ENCODE measurements at places on chromosomes 12 and 14. TPM values are rescaled to one million over a fixed set of nuclear protein-coding genes. Genes with fewer than 3 reads are reported as not detected.

KRT79 gene
- total RNA-seq: not detected

OR4Q3 gene
- not detected for total RNA-seq

SLC2A14 gene
- 8.0 TPM for total RNA-seq

ARMH4 gene
- total RNA-seq: 0.29 TPM

PNN gene
- total RNA-seq: 88.8 TPM

PZP gene
- total RNA-seq: not detected

DICER1 gene
- 40.9 TPM for total RNA-seq

DNA sequence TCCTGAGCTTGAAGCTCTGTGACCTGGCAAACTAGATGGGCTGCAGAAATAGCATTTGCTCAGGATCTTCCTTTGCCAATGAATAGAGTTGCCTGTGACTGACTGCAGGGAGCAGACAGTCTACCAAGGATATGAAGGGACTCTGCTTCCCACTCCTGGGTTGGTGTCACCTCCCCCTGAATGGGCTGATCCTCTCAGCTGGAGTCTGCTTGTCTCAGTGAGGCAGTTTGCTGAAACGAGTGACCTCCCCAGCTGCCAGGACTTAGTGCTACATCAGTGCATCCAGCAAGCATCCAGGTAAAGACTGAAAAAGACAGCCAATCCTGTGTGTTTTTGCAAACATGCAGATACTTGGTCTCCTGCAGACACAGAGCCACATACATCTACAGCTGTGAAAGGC is 28.5 kb downstream of the PAH start:
- no peaks in the 10 kb centered on the region for H3K27me3 ChIP-seq
- H3K36me3 ChIP-seq: no peaks in the 10 kb centered on the region

GRCh38 chr12:113758165-113758924 is 207.8 kb downstream of the RBM19 start:
- H3K4me3 ChIP-seq: no peak overlapping the region
- DNase-seq: no peak
- no peak overlapping the region for H3K27ac ChIP-seq

GRCh38 chr12:2924019-2924418 is 33.3 kb downstream of the TULP3 start:
- DNase-seq: no peak
- H3K27ac ChIP-seq: no peak overlapping the region
- peaks cover 11% of the 10 kb centered on the region for H3K4me1 ChIP-seq
- H3K36me3 ChIP-seq: peaks cover 9% of the 10 kb centered on the region
- H3K4me3 ChIP-seq: no peak overlapping the region
- no peaks in the 10 kb centered on the region for H3K27me3 ChIP-seq

DNA sequence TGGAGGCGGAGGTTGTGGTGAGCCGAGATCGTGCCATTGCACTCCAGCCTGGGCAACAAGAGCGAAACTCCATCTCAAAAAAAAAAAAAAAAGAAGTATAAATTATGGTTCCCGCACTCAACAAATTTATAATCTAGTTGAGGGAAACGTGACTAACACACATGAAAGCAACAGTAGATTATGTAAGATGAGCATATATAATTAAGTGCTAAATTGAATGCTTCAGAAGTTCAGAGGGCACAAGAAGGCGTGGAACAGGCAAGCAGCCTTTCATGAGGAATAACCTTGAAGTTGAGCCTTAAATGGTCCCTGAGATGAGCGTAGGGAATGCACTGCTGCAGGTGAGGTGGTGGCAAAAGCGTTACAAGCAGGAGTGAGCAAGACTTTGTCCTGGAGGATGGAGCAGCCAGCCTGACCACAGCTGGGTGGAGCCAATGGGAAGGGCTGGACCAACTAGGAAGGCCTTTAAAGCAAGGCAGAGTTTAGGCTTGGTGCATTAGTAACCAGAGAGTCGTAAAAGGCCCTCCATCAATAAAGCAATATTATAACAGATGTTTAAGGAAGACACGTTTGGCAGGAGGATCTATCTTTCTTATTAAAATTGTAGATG is 30.6 kb upstream of the TUBA1A start:
- H3K27ac ChIP-seq: no peak overlapping the region
- no peaks in the 10 kb centered on the region for H3K4me1 ChIP-seq
- DNase-seq: no peak

DNA sequence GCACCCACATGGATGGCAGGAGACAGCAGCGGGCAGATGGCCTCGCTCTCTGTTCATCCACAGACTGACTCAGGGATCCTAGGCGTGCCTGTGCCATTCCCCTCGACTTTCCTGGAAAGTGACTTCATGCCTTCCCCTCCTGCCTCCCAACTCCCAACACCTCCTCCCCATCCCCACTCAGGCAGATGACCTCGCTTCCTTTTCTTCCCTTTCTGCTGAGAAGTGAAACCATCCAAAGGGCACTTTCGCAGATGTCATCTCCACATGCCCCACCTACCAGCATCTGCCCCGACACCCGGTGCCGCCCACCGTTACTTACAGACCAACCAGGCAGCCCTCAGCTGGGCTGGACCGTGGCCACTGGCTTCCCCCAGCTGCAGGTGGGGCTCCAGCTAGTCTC is 29.6 kb downstream of the BEGAIN start:
- no peaks in the 10 kb centered on the region for H3K27me3 ChIP-seq
- H3K27ac ChIP-seq: no peak overlapping the region
- no peak overlapping the region for H3K4me3 ChIP-seq
- H3K4me1 ChIP-seq: peaks cover 7% of the 10 kb centered on the region

DNA sequence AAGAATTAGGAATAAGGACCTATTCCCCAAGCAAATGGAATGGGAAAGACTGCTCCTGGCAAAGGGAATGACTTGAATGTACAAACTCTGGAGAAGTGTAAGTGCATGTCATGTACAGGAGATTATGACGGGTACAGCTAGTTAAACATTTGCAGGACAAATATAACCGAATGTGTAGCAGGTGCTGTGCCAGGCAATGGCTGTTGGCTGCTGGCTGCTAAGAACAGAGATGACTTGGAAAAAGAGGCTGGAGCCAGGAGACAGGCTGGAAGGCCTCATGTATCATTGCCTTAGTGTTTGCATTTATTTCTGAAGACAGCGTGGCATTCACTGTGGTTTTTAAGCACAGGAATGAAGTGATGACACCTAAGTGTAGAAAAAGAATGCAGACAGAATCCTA is 136.8 kb downstream of the TTC8 start:
- no peaks in the 10 kb centered on the region for H3K4me1 ChIP-seq
- no peak overlapping the region for H3K4me3 ChIP-seq
- DNase-seq: no peak
- no peak overlapping the region for H3K27ac ChIP-seq

DNA sequence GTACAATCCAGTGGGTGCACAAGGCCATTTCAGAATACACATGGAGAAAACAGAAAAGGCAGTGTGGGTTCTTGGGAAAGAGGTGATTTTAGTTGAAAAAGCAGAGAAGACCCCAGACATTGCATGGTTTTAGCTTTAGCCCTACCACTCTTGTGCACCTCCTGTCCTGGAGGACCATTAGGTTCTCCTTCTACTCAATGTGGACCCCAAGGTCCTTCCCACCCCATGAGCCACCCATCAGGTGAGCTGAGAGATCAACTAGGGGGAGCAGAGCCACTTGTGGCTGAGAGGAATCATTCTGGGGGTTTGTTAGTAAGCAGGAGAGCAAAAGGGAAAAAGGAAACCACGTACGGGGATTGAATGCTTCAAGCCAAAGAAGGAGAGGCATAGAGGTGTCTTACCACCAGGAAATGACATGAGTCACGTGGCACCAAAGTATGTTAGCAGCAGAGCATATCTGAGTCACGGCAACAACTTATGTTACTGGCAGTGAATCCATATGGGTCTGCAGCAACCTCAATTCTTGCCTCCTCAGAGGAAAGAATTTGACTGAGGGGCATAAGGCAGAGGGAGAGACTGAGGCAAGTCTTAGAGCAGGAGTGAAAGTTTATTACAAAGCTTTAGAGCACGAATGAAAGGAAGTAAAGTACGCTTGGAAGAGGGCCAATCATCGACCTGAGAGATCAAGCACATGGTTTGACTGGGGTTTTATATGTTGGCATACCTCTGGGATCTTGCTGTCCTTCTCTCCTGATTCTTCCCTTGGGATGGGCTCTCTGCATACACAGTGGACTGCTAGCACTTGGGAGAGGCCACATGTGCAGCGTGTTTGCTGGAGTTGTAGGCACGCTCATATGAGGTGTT is 73.9 kb downstream of the HSD17B6 start:
- H3K4me1 ChIP-seq: peaks cover 19% of the 10 kb centered on the region
- peak overlapping the region; percentile 60 for H3K27ac ChIP-seq
- peak overlapping the region; percentile 41 for H3K4me3 ChIP-seq
- H3K36me3 ChIP-seq: no peaks in the 10 kb centered on the region

- DNase-seq: no peak
- no peak overlapping the region for H3K4me3 ChIP-seq
- H3K27ac ChIP-seq: peak overlapping the region; percentile 20
These were observed 52.1 kb downstream of the CCDC88C start for GRCh38 chr14:91365552-91365951.

- H3K4me3 ChIP-seq: no peak overlapping the region
- H3K4me1 ChIP-seq: peaks cover 14% of the 10 kb centered on the region
- no peak overlapping the region for H3K27ac ChIP-seq
- DNase-seq: no peak
These were observed 18.9 kb downstream of the ZCCHC8 start for GRCh38 chr12:122481861-122482260.

GRCh38 chr12:120072472-120073249 is 43.9 kb downstream of the RAB35 start:
- H3K36me3 ChIP-seq: peaks cover 65% of the 10 kb centered on the region
- no peak for DNase-seq
- peaks cover 15% of the 10 kb centered on the region for H3K4me1 ChIP-seq
- H3K27me3 ChIP-seq: no peaks in the 10 kb centered on the region
- no peak overlapping the region for H3K27ac ChIP-seq

- no peak for DNase-seq
- H3K27me3 ChIP-seq: no peaks in the 10 kb centered on the region
- H3K4me1 ChIP-seq: no peaks in the 10 kb centered on the region
- H3K36me3 ChIP-seq: peaks cover 8% of the 10 kb centered on the region
- H3K27ac ChIP-seq: no peak overlapping the region
These were observed 170.0 kb downstream of the BCL11B start for GRCh38 chr14:99101855-99102461.

- no peak overlapping the region for H3K4me3 ChIP-seq
- H3K4me1 ChIP-seq: peaks cover 3% of the 10 kb centered on the region
- no peak for DNase-seq
- H3K27ac ChIP-seq: no peak overlapping the region
These were observed 31.8 kb upstream of the RCOR1 start for GRCh38 chr14:102560458-102561261.

- H3K27ac ChIP-seq: no peak overlapping the region
- peaks cover 4% of the 10 kb centered on the region for H3K4me1 ChIP-seq
- DNase-seq: no peak
- H3K36me3 ChIP-seq: no peaks in the 10 kb centered on the region
- peaks cover 19% of the 10 kb centered on the region for H3K27me3 ChIP-seq
- no peak overlapping the region for H3K4me3 ChIP-seq
These were observed 65.2 kb downstream of the TBC1D30 start for GRCh38 chr12:64889434-64890216.

DNA sequence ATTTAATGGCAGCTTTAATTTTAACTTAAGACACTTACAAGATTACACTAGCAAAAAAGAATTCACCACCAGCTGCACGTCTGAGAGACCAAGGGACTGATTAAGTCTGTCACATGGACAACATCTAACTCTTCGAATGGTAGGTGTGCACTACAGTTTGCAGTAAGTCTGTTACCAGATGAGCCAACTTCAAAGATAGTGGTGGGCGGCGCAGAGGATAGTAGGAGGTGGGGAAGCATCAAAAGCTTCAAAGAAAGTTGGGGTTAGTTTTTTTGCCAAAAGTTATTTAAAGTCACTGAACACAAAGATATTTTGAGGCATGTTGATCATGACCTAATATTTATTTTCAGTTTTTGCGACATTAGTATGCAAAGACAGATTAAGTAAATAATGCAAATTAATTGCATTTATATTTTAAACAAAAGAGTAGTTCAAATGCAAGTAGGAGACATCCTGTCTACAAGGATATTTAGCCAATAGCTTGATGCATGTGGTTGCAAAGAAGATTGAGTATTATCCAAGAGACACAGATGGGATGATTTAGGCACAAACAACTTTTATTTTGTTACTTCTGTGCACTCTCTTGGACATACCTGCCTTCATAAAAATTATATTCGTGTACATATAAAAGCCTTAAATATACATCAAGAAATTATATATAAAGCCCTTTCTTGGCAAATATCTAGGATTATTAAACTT is 327.7 kb downstream of the BMP4 start:
- no peaks in the 10 kb centered on the region for H3K4me1 ChIP-seq
- H3K27ac ChIP-seq: no peak overlapping the region
- no peak for DNase-seq
- H3K27me3 ChIP-seq: no peaks in the 10 kb centered on the region
- no peaks in the 10 kb centered on the region for H3K36me3 ChIP-seq
- no peak overlapping the region for H3K4me3 ChIP-seq

DNA sequence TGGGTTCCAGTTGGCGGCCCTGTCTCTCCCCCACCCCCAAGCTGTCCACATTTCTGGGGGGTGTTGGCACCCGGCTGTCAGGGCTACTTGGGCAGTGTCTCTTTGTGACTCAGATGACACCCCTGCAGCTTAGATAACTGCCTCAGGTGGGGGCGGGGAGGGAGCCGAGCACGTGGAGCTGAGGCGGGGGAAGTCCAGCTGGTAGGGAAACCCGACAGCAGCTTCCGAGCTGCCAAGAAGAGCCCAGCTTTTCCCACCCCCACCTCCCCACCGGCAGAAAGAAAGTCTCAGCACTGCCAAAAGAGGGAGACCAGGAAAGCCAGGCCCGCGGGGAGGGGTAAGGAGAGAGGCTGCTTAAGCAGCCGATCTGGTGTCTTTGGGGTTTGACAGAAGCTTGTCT is 1.4 kb downstream of the LRTM2 start:
- H3K27me3 ChIP-seq: peaks cover 29% of the 10 kb centered on the region
- no peak for DNase-seq
- no peaks in the 10 kb centered on the region for H3K36me3 ChIP-seq
- H3K27ac ChIP-seq: no peak overlapping the region
- H3K4me3 ChIP-seq: no peak overlapping the region

- H3K4me3 ChIP-seq: no peak overlapping the region
- no peak for DNase-seq
- no peaks in the 10 kb centered on the region for H3K36me3 ChIP-seq
- H3K27me3 ChIP-seq: peaks cover 6% of the 10 kb centered on the region
These were observed 187.3 kb downstream of the CAND1 start for GRCh38 chr12:67456431-67456901.

Data from activated CD4-positive, alpha-beta memory T cell treated with anti-CD3 and anti-CD28 coated beads for 36 hours (primary cell).